ENCODE measurements at places on chromosomes 3 and 15.

- no peaks in the 10 kb centered on the region for H3K27me3 ChIP-seq
- peaks cover 3% of the 10 kb centered on the region for H3K4me1 ChIP-seq
- no peak overlapping the region for H3K27ac ChIP-seq
- H3K4me3 ChIP-seq: no peak overlapping the region
- H3K36me3 ChIP-seq: no peaks in the 10 kb centered on the region
Observed at GRCh38 chr15:43975326-43975725, 148.5 kb downstream of the WDR76 start.

GRCh38 chr15:84151205-84151931, 84.2 kb upstream of the GOLGA6L4 start:
- H3K36me3 ChIP-seq: no peaks in the 10 kb centered on the region
- peaks cover 2% of the 10 kb centered on the region for H3K4me1 ChIP-seq
- no peak overlapping the region for H3K4me3 ChIP-seq

GRCh38 chr3:174776123-174776522, 83.0 kb upstream of the NAALADL2 start:
- H3K36me3 ChIP-seq: no peaks in the 10 kb centered on the region
- peak; percentile 14 for DNase-seq
- H3K4me1 ChIP-seq: peaks cover 3% of the 10 kb centered on the region
- H3K27me3 ChIP-seq: no peaks in the 10 kb centered on the region

DNA sequence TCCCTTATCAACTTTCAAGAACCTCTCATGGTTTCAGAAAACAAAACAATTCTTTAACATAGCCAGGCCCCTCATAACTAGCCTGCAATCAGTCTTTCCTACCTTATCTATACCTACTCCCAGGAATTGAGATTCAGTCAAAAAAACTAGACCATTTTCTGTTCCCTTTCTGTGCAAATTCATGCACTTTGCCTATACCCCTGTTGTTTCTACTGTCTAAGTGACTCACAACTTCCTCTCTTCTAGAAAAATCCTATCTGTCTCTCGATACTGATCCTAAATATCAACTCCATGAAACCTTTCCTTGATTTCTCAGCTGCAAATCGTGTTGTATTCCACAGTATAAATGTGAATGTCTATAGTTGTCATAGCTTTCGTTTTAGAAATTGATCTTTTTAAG, 10.9 kb upstream of the IL1RAP start:
- H3K4me1 ChIP-seq: no peaks in the 10 kb centered on the region
- no peak for DNase-seq
- H3K4me3 ChIP-seq: no peak overlapping the region
- no peak overlapping the region for H3K27ac ChIP-seq
- no peaks in the 10 kb centered on the region for H3K27me3 ChIP-seq
- no peaks in the 10 kb centered on the region for H3K36me3 ChIP-seq

GRCh38 chr15:78108300-78109084, 16.1 kb downstream of the SH2D7 start:
- H3K27ac ChIP-seq: no peak overlapping the region
- no peak overlapping the region for H3K4me3 ChIP-seq
- peak; percentile 62 for DNase-seq

GRCh38 chr15:98923171-98923570, 84.4 kb downstream of the PGPEP1L start:
- no peak for DNase-seq
- H3K27ac ChIP-seq: no peak overlapping the region
- H3K36me3 ChIP-seq: peaks cover 48% of the 10 kb centered on the region
- no peak overlapping the region for H3K4me3 ChIP-seq

All from astrocyte (in vitro differentiated cells and primary cell).